ENCODE measurements at places on chromosomes 12 and 14.

GRCh38 chr14:65926504-65926903 lies 514.0 kb downstream of the FUT8 start:
- no peak for DNase-seq

GRCh38 chr14:95238487-95239298 lies 81.0 kb downstream of the CLMN start:
- DNase-seq: no peak

DNA sequence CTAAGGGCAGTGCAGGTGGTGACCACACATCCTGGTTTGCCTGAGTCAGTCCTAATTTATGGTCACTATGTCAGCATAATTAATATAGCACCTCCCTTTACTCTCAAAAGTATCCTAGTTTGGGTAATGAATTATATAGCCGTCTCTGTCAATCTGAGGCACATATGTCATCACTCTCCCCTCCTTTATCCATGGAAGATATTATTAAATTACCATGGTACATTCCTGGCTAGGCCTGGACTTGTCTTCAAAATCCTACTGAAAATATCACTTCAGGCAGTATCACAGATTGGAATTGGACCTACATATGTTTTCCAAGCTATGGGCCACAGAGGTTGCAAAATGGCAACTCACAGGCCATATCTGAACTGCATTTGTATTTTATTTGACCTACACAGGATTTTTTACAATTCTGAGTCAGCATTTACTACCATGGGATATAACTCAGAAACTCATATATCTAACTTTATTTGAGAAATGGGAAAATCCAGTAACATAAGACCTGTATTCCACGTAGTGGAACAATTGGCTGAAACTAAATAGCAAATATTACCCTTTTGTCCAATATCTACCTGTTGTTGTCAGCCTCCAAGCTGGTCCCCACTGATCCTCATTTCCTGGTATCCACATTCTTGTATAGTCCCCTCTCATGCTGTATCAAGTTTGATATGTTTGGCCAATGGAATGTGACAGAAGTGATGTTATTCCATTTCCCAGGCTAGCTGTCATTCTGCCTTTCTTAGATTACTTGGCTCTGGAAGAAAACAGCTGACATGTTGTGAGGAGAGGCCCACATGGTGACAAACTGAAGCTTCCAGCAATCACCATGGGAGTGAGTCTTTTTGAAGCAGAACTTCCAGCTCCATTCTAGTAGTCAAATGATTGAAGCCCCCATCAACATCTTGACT lies 102.5 kb upstream of the MDM1 start:
- no peak for DNase-seq

GRCh38 chr12:3303410-3304136 lies 187.4 kb upstream of the PRMT8 start:
- no peak for DNase-seq

GRCh38 chr12:19894803-19895202 lies 455.5 kb downstream of the AEBP2 start:
- no peak for DNase-seq

GRCh38 chr14:60665177-60665550 lies 15.9 kb upstream of the SIX1 start:
- DNase-seq: no peak

- no peak for DNase-seq
Measured at GRCh38 chr12:105947906-105948305, 190.8 kb downstream of the NUAK1 start.

DNA sequence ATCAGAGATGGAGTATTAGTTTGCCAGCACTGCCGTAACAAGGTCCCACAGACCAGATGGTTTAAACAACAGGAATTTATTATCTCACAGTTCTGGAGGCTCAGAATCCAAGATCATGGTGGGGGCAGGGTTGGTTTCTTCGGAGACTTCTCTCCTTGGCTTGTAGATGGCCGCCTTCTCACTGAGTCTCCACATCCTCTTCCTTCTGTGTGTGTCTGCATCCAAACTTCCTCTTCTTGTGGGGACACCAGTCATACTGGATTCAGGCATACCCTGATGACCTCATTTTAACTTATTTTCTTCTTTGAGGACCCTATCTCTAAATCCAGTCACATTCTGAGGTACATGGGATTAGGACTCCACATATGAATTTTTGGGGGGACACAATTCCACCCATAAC lies 455.5 kb downstream of the RGS6 start:
- no peak for DNase-seq

DNA sequence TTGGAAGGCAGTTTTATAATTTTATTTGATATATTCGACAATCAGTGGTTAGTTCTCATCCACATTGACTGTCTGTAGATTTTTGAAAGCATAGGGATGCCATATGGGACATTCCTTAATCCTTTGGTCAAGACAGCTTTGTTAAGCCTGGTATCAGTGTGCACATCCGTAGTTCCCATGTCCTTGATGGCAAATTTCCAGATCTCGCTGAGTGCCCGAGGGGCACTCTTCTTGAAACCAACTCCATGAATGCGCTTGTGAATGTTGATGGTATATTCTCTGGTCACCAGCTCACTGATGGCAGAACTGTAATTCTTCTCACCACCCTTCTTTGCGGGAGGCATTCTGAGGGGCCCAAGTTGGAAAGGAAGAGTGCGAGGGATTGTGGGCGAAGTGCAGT lies 6.1 kb upstream of the DENND5B start:
- no peak for DNase-seq

GRCh38 chr14:49972823-49973222 lies 79.9 kb downstream of the ARF6 start:
- DNase-seq: peak; percentile 21

DNA sequence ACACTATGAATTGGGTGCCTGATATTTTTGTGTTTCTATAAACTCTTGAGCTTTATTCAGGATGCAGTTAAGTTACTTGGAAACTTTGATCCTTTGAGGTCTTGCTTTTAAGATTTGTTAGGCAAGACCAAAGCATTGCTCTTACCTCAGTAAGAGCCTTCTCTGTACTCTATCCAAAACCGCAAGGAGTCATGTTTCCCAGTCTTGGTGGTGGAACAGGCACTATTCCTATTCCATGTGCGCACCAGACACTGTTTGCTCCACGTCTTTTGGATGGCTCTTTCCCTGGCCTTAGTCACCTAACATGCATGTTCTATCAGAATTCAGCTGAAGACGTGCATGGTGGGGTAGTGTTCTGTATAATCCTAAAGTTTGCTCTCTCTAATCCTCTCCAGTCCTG lies 23.5 kb downstream of the CSRP2 start:
- no peak for DNase-seq

- no peak for DNase-seq
Measured at GRCh38 chr14:68346556-68347343, 446.1 kb downstream of the ZFP36L1 start.

DNA sequence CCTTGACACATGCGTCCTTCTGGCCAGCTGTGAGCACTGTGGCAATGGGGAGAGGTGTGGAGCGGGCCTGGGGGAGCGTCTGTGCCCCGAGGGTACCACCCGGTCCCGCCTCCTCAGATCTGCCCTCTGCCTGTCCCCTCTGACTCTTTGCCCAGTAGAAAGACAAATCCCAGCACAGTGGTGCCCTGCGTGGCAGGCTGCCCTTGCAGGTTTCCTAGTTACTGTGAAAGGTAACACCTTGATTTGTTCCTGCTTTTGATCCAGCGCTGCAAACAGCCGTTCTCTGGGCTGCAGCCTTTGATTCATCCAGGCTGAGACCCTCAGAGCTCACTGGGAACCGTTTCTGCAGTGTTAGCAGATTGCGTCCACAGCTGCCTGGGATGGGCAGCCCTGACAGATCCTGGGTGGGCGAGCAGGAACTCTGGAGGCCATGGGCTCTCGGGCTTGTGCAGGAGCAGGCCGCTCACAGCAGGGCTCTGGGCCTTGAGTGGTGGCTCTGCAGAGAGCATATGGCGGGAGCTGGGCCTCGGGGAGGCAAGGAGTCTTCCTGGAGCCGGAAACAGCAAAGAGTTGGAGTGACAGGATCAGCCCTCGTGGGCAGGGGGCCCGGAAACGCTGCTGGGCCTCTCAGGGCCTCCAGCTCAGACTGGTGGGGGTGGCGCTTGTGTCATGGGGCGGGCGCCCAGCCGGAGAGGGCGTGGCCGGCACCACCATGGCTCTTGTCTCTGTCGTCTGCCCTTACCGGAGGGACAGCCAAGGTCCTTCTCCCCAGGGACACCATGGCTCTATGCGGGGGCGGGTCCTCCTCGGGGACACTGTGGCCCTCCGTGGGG lies 16.6 kb downstream of the FBRSL1 start:
- peak; percentile 69 for DNase-seq

GRCh38 chr14:36757734-36758601 lies 96.3 kb downstream of the PAX9 start:
- DNase-seq: no peak

DNA sequence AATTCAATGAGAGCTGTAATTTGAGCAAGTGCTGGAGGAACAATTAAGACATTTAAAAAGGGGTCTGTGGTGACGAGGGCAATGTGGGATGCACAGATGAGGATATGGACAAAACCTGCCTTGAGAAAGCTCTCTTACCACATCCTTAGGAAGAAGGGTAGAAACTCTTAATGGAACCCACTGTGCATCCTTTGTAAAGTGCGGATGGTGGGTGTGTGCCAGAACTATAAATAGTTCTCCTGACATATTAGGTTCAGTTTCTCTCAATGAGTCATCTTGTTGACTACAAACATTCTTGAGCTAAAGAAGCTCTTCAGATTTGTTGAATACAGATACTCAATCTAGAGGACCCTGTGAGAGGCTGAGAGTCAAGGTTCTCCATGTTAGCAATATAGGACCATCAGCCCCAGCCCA lies 106.1 kb upstream of the ANO4 start:
- DNase-seq: no peak

DNA sequence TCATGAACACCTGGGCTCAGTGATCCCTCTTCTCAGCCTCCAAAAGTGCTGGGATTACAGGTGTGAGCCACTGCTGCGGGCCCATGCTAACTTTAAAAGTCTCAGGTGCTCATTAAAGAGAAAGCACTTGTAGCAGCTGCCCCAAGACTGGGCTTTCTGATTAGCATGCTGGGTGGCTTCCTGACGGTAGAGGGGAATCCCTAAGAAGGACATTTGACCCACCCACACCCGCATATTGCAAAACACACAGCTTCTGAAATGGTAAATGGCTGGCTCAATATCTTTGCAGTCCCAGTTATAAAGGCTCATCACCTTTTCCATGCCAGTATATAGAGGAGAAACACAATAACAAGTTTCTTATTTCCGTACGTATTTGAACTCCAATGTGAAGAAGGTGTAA lies 19.3 kb upstream of the BICD1 start:
- no peak for DNase-seq

GRCh38 chr14:35234012-35234805 lies 58.0 kb upstream of the PSMA6 start:
- no peak for DNase-seq

GRCh38 chr12:118046430-118046829 lies 14.5 kb downstream of the WSB2 start:
- no peak for DNase-seq

- DNase-seq: peak; percentile 8
Measured at GRCh38 chr12:121295746-121296617, 527 bp downstream of the CAMKK2 start.

DNA sequence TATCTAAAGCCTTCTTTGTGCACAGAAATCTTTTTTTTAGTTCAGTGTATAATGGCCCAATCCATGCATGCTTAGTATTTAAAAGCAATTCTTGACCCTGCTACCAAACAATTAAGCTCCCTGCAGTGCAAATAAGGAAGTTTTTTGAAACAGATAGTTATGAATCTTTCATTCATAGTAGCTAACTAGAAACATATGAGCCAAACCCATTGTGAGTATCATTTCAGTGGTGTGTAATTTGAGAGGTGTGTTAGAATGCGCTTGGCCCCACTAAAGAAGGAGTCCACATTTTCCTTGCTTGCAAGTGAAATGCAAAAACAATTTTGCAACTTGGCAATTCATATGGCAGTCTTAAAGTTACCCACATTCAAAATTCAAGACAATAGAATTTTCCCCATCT lies 14.4 kb downstream of the EPS8 start:
- no peak for DNase-seq

DNA sequence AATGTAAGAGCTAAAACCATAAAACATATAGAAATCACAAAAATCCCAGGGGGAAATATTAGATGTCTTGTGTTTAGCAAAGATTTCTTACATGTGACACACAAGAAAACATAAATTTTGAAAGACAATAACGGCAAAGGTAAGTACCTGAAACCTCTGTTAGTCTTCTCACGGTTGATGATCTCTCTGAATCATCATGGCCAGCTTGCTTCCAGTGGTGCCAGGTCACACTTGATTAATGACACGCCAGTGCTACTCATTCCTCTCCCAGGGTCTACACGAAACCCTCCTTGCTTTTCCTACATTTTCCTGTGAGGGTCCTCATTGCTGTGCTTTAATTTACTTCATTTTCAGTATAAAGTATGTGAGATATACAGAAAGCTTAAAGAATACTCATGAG lies 114.4 kb upstream of the PARP11 start:
- no peak for DNase-seq

DNA sequence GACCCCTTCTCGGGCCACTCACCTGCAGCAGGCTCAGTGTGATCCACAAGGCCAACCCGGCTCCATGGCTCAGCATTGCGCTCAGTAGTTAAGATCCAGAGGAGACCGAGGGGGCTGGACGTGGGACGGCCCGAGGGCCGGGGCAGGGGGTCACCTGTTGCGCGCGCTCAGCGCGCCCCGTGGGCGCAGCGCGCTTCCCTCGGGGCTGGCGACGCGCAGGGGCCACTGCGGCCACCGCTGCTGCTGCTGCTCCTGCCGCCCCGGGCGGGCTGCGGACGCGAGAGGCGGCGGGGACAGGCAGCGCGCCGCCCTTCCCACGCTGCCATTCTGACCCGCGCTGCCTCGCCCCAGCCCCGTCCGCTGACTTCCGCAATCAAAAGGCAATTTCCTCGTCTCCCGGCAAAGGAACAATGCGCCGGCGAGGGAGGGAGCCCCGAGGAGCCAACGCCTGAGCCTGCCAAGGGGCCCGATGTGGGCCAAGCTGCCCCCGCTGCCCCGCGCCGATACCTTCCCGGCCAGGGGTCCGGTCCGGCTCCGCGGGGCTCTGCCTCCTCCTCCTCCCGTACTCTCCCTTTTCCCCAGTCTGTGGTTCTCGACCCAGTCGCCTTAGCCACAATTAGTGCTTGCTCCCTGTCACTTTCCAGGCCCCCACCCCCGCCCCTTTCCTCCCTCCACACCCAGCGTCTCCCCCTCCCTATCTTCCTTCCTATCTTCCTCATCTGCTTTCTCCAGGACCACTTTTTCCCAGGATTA lies 27.3 kb downstream of the PTPRB start:
- no peak for DNase-seq

DNA sequence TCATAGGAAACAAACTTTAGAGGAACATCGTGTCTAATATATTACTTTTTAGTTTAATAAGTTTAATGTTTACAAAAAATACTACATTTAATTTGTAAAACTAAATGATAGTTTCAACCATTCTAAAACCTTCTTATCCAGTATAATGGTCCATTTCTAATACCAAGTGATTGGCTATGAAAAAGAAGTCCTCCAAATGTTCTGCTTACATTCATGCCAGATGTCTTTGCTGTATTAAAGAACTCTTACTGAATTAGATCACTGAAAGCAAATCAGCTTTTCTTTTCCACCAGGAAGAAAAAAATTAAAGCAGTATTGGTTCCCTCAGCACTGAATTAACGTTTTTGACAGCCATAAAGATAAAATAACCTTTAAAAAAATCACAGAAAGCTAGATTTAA lies 3.7 kb downstream of the NOVA1 start:
- DNase-seq: no peak

Measured in naive thymus-derived CD8-positive, alpha-beta T cell (primary cell).